ENCODE measurements at places on chromosomes 11 and 22. TPM values are rescaled to one million over a fixed set of nuclear protein-coding genes. Genes with fewer than 3 reads are reported as not detected.

- no peak overlapping the region for H3K4me3 ChIP-seq
- H3K27ac ChIP-seq = no peak overlapping the region
- H3K36me3 ChIP-seq = no peaks in the 10 kb centered on the region
- H3K4me1 ChIP-seq = no peaks in the 10 kb centered on the region
These were observed 725.5 kb downstream of the METTL15 start for GRCh38 chr11:28833670-28834069.

Gene SEC14L6
- 0.04 TPM for polyA plus RNA-seq

DNA sequence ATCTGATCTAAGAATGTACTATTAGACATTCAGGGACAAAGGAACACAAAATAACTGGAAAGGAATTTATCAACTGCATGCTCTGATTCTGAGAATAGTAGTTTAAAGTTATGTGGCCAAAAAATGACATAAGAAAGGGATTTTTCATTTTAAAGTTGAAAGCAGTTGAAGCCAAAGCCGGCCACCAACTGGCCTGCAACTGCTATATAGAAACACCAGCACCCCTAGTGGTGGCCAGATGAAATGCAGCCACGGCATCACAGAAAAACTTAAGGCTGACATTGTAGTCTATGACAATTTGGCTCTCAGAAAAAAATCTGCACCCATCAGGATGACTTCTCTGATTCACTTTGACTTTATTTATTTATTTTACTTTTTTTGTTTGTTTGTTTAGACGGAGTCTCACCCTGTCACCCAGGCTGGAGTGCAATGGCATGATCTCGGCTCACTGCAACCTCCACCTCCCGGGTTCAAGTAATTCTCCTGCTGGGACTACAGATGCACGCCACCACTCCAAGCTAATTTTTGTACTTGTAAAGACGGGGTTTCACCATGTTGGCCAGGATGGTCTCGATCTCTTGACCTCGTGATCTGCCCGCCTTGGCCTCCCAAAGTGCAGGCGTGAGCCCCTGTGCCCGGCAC, 59.2 kb downstream of the SLC35F2 start:
- no peak overlapping the region for H3K27ac ChIP-seq
- no peaks in the 10 kb centered on the region for H3K27me3 ChIP-seq
- no peaks in the 10 kb centered on the region for H3K4me1 ChIP-seq
- H3K36me3 ChIP-seq = peaks cover 11% of the 10 kb centered on the region
- H3K4me3 ChIP-seq = no peak overlapping the region

Gene TP53I11
- 10.2 TPM for polyA plus RNA-seq

DNA sequence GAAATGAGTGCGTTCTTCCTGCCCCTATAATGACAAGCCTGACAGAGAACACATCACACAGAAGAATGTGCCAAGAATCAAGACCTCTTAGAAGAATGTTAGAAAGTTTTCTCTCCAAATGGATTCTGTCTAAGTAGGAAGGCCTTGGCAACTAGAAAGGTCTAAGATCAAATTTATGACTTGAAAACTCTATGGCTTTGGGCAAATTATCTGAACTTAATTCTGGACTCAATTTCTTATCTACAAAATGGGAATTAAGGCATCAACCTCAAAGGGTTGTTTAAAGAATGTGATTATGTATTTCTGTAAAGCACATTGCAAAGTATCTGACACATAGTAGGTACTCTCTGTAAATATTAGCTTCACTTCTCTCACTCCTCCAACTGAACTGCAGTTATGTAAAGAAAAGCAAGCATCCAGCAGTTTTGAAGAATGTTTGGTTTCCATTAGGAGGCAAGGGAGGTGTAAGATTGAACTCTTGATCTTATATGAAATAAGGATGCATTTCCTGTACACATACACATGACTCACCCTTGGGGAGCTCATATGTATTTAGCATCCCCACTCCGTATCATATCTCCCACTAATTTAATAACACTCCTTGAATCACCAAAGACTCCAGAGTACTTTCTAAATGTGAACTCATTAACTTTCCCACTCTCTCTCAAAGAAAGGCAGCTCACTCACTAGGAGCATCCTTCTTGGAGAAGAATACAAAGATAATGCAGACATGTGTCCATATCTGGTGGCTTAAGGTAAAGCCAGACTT, 77.6 kb downstream of the ETS1 start:
- no peak overlapping the region for H3K4me3 ChIP-seq
- H3K4me1 ChIP-seq = peaks cover 100% of the 10 kb centered on the region
- H3K27me3 ChIP-seq = no peaks in the 10 kb centered on the region
- H3K36me3 ChIP-seq = peaks cover 17% of the 10 kb centered on the region
- no peak for DNase-seq

DNA sequence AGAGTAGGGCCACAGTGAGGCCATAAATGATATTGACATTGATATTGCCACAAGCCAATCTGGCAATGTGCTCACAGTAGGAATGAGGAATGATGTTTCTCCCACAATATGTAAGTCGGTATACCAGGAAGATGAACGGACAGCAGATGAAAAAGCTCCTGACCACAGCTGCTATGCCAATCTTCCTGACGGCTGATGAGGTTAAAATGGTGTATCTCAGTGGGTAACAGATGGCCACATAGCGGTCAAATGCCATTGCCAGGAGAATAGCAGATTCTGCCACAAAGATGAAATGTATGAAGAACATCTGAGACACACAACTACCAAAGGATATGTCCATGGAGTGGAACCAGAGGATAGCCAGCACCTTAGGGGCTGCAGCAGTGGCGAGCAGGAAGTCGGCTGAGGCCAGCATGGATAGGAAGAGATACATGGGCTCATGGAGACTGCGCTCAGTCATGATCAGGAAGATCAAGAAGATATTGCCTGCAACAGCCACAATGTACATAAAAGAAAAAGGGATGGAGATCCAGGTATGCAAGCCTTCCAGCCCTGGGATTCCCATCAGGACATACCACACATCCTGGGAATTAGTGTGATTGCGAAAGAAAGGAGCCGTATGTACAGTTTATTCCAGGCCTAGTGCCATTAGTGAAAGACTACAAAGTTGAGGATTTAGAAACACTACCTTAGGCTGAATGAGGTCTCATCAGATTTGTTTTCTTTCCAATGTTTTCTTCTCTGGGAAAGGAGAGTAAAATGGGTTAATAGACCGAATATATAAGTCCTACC, 22.2 kb downstream of the OR51V1 start:
- no peaks in the 10 kb centered on the region for H3K27me3 ChIP-seq
- no peak overlapping the region for H3K4me3 ChIP-seq
- H3K27ac ChIP-seq = no peak overlapping the region
- H3K36me3 ChIP-seq = no peaks in the 10 kb centered on the region

DNA sequence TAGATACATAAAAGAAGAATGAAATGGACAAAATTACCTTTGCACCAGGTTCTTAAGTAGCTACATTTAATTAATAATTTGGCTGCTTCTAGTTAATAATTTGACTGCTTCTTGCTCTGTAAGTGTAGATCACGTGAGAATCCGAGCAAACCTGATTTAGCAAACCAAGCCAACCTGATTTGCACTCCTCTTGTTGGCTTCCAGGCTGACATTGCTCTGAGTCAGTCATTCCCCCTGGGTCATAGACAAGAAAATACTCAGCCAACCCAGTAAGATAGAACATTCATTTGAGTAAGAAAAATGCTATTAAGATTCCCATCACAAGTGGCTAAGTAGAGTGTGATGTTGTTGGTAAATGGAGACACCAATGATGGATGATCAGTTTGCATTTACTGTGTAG, 304.1 kb downstream of the C11orf87 start:
- no peaks in the 10 kb centered on the region for H3K36me3 ChIP-seq
- no peak overlapping the region for H3K27ac ChIP-seq
- DNase-seq = no peak
- H3K4me3 ChIP-seq = no peak overlapping the region
- H3K27me3 ChIP-seq = no peaks in the 10 kb centered on the region

DNA sequence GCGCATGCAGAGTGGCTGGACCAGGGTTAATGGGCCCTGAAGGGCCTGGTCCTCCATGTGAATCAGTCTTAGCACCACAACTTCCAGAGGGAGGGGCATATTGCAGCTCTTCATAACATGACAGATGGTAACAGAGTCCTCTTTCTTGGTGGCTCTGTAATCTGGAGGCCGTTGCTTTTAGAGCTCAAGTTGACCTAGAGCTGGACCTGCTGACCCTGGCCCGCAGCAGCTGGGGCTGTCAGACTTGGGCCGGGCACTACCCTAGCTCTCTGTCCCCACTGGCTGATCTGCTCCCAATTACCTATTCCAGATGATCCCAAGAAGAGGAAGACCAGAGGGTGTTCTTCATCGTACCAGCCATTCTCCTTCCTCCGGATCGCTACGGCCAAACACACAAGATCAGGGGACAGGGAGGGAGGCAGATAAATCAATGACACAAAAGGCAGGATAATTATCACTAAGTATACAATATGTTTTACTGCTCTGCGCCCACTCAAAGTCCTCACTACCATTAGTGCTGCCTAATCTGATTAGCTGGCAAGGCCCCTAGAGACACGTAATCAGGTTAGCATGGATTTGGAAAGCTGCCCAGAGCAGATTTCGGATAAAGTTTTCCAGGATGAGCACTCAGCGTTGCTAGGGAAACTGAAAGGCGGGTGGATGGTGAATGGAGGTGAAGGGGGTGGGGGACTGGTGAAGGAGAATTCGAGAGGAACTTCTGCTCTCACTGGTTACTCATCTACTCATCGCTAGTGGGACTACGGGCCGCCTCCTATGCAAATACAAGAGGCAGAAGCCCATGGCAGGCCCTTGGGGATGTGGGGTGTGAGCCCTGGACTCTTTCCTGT, 64.5 kb upstream of the PHOX2A start:
- DNase-seq = no peak
- H3K27ac ChIP-seq = no peak overlapping the region
- H3K4me1 ChIP-seq = no peaks in the 10 kb centered on the region
- no peaks in the 10 kb centered on the region for H3K27me3 ChIP-seq
- peaks cover 94% of the 10 kb centered on the region for H3K36me3 ChIP-seq

GRCh38 chr11:126115127-126115495, 52.4 kb upstream of the CDON start:
- H3K27me3 ChIP-seq = no peaks in the 10 kb centered on the region
- H3K4me1 ChIP-seq = no peaks in the 10 kb centered on the region
- peak; percentile 66 for DNase-seq
- no peaks in the 10 kb centered on the region for H3K36me3 ChIP-seq
- no peak overlapping the region for H3K27ac ChIP-seq
- no peak overlapping the region for H3K4me3 ChIP-seq

- H3K4me1 ChIP-seq = peaks cover 94% of the 10 kb centered on the region
- DNase-seq = peak; percentile 72
- no peaks in the 10 kb centered on the region for H3K27me3 ChIP-seq
- H3K27ac ChIP-seq = peak overlapping the region; percentile 73
- H3K36me3 ChIP-seq = peaks cover 4% of the 10 kb centered on the region
- H3K4me3 ChIP-seq = no peak overlapping the region
These were observed 38.3 kb downstream of the PTPRJ start for GRCh38 chr11:48018528-48019216.

Gene ZNRF3
- 0.30 TPM for polyA plus RNA-seq

Gene TUBA8
- polyA plus RNA-seq = 3.9 TPM

DNA sequence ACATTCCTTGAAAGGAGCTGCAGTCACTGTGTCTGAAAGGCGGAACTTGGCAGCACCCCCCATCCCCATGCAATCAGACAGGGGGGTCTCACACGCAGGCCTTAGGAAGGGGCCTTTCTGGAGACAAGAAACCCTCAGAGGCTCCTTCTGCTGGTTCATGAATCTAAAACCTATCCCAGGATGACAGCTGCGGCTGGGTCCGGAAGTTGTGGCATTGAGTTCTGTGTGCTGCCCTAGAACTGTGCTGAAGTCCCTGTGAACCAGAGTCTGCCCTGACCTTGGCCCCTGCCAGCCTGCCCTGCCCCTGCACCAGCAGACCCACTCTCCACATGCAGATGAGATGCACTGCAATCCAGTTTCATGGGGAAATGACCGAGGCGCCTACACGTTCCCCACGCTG, 268.0 kb downstream of the CTTN start:
- H3K4me3 ChIP-seq = no peak overlapping the region
- no peak overlapping the region for H3K27ac ChIP-seq
- no peaks in the 10 kb centered on the region for H3K4me1 ChIP-seq
- DNase-seq = no peak
- no peaks in the 10 kb centered on the region for H3K36me3 ChIP-seq

- H3K27ac ChIP-seq = no peak overlapping the region
- no peak for DNase-seq
- H3K27me3 ChIP-seq = no peaks in the 10 kb centered on the region
- H3K4me3 ChIP-seq = no peak overlapping the region
These were observed 672.1 kb downstream of the TBC1D22A start for GRCh38 chr22:47434336-47435203.

DNA sequence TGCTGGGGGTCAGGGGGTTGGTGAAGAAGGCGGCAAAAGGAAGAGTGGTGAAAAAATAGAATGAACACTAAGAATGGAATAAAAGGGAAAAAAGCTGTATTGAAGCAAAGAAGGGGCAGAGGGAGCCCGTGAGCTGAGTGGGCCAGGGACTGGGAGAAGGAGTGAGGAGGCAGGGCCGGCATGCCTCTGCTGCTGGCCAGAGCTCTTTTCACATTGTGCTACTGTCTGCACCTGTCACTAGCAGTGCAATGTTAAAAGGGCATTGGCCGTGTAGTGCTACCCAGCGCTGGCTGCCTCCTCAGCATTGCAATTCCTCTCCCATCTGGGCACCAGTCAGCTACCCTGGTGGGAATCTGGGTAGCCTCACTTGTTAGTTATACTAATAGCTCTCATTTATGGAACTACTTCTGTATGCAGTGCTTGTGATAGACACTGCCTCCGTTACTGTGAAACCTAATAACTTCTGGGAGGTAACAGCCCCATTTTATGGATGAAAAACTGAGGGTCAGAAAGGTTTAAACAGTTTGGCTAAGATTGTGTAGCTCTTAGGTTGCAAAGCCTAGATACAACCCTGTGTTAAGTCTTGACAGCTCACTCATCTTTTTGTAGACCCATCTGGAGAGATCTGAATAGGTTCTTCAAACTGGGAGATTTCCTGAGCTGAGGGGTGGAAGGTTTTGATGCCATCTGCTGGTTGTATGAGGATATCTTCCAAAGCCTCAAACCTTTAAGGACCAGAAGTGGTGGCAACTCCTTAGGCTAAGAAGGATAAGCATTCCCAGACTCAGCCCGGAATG, 8.5 kb downstream of the YPEL4 start:
- H3K36me3 ChIP-seq = no peaks in the 10 kb centered on the region
- peaks cover 9% of the 10 kb centered on the region for H3K27me3 ChIP-seq
- no peak overlapping the region for H3K4me3 ChIP-seq
- no peak for DNase-seq
- H3K4me1 ChIP-seq = peaks cover 47% of the 10 kb centered on the region
- no peak overlapping the region for H3K27ac ChIP-seq

DNA sequence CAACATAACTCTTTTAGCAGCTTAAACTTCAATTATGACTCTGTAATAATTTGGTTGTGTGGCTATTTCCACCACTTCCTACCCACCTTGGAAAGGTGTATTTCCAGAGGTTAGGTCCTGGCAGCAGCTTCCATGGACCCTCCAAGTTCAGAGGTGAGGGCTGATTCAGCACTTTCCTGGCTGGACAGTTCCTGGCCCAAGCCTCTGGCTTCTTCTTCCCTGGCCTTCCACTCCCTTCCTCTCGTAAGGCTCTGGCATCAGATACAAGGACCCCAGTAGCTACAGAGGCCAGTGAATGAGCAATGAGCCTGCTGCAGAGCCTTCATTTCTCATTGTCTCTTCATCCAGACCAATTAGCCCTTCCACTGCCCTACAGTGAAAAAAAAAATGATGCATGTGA, 98.1 kb upstream of the KIRREL3 start:
- H3K4me3 ChIP-seq = no peak overlapping the region
- no peak overlapping the region for H3K27ac ChIP-seq
- DNase-seq = no peak

All from spleen (tissue), 13 donors.